ENCODE measurements at places on chromosomes 12 and 14.

GRCh38 chr12:104588921-104589590, 132.3 kb downstream of the CHST11 start:
- DNase-seq: peak; percentile 40

DNA sequence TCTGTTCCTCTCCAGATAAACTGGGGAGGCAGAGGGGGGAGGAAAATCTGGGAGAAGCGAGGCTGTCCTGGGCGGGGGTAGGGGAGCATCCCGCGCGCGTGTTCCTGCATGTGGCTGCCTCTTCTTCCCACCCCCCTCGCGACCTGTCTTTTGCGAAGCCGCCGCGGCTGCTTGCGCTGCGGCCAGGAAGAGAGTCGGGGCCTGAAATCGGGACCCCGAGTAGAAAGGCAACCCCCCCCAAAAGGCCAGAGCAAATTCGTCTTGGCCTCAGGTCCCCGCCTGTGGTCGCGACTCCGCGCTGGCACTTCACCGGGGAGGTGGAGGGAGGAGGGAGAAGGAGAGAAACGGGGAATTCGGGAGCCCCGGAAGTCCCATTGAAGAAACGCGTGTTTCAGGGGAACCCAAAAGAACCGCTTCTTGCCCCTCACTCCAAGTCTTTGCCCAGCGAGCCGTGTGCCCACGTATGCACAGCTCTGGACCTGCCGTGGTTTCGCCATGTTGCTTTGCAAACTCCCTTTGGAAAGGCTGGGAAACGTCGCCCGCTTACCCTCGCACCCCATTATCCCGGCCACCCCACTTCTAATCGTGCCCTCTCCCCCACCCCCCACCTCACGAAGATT, 944 bp downstream of the CCND2 start:
- no peak for DNase-seq

DNA sequence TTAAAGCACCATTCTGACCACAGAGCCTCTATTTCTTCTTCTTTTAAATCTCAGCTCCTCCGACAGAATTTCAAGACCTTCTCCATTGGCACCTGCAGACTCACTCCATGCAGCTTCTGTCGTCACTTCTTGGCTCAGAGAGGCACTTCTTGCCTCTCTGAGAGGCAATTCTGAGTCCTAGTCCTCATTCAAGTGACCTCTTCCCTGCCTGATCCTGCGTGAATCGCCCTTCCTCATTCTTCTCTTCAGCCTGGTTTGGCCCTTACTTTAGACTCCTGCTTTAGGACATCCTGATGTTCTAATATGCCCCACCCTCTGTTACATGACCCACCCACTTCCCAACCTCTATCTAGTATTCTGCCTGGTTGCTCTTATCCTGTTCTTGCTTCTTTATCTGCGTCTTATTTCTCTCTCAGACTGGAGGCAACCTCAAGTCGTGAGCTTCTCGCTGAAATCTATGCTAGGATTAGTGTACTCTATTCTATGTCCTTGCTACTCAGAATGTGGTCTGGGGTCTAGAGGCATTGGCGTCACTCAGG, 55.6 kb upstream of the CISTR start:
- DNase-seq: no peak

- DNase-seq: peak; percentile 80
Observed at GRCh38 chr12:122865268-122866231, 30.3 kb downstream of the HIP1R start.

DNA sequence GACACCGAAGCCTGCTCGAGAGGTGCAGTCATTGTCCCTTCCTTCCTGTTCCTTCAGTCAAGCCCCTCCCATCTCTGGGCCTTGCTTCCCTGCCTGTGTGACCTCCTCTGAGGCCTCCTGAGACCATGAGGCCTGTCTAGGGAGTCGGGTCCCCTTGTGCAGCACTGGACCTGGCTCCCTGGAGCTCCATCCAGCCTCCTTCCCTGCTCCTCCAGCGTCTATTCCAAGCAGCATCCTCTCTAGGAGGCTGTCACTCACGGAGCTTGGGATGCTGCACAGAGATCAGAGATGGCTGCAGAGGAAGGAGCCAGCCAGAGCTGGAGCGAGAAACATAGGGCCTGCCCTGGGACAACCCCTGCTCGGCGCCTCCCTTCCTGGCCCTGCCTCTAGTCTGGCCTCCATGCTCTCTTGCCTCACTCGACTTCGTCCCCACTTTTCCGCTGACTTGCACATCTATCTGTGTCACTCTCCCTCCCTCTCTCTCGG, 142.7 kb downstream of the BCL11B start:
- DNase-seq: no peak

GRCh38 chr14:24670594-24670993, 36.6 kb upstream of the GZMB start:
- no peak for DNase-seq

DNA sequence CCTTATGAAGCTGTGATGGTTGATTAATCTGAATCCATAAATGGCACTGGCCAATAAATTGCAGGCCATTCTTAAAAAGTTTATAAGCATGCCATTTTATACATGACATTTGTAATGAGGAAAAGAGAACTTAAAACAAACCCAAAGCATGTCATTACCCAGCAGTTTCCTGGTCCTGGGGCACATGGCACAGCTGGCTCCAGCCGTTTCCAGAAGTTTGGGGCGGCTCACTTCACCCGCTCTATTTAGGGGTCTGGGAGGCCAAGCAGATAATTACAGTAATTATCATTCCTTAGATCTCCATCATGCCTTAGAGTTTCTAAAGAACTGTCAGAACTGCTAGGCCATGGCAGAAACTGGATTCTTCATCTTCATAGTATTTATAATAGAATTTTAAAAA, 6.4 kb downstream of the ADGRD1 start:
- DNase-seq: no peak

DNA sequence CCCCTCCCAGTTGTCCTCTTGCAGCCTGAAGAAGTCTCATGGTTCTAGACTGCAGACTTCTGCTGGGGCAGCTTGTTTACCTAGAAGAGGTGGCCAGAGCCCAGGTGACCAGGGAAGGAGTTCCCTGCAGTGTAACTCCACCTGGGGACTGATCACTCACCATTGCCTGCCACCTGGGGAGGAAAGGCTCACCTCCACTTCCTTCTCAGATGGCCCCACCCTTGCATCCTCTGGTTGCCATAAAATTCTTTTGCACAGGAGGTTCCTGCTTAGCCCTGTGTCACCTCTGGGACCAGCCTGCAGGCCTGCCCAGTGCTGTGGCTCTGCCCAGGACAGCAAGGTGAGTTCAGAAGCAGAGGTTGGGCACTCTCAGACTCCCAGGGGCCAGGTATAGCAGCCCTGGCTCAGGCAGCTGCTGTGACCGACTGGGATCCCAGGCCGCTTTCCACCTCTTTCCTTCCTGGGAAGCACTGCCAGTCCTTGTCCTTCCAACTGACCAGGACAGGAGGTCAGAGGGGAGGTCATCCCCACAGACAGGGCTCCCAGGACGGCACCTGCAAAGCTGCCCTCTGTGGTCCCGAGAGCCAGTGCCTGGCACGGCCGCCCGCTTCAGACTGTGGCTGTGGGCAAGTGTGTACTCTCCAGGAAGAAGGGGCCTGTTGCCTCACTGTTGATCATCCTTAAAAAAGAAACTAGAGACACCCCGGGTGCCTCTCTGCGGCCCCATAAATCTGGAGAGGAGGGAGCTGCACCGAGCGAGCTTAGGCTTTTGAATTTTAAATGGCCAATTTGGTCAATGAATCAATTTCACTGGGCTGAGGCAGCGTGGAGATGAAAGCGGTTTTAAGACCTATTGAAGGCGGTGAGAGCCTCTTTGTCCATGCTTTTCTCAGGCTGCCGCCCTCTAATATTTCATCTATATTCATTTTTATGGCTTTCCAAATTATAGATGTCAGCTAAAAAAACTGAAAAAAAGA, 79.5 kb upstream of the C14orf180 start:
- DNase-seq: no peak

GRCh38 chr14:28879573-28879996, 113.0 kb downstream of the FOXG1 start:
- DNase-seq: no peak

DNA sequence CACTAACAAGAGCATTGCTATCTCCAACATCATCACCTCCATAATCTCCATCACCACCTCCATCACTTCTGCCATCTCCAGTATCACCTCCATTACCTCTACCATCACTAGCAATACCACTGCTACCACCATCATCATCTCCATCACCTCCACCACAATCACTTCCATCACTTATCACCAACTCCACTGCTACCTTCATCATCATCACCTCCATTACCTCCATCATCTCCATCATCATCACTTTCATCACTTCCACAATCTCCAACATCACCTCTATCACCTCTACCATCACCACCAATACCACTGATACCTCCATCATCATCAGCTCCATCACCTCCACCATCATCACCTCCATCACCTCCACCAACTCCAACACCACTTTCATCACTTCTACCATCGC, 102.4 kb upstream of the TMEM132C start:
- DNase-seq: no peak

DNA sequence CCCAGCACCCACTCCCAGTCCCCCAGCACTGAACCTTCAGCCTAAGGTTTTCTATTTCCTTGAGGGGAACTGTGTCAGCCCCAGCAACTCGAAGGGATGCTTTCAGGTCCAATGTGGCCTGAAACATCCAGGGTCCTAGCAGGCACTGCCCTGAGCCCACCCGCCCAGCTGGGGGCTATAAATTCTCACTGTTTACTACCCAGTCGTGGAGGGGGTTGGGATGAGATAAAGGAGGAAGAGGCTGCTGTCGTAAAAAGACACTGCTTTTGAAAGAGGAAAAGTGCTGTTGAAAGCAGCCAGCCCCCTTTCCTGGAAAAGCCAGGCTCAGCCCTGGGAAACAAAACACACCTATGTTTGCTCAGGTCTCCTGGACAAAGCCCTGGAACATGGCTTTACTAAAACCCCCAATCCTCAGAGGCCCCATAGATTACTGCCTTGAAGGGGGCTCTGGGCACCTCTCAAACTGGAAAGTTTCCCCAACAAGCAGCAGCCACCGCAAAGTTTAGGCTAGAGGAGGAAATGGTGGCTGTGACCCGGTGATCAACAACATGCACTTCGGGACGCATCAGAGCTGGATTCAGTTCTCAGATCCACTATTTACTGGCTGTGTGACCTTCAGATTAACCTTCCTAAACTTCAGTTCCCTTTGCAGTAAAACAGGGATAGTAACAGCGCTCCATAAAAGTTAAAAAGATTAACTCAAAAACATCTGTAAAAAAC, 51.0 kb downstream of the ACTN1 start:
- no peak for DNase-seq

- DNase-seq: no peak
Observed at GRCh38 chr12:115194448-115194847, 510.5 kb upstream of the TBX3 start.

- no peak for DNase-seq
Observed at GRCh38 chr12:6215932-6216494, 15.8 kb downstream of the CD9 start.
